Stimulated activated CD4-positive, alpha-beta T cell treated with anti-CD3 and anti-CD28 coated beads, Interleukin-1b, Interleukin-23, amount 100 ng/mL, for 4 hours (primary cell): ENCODE measurements at places on chromosomes 2 and 18.

- no peak for DNase-seq
These were observed 24.8 kb downstream of the BMPR2 start for GRCh38 chr2:202400941-202401340.

DNA sequence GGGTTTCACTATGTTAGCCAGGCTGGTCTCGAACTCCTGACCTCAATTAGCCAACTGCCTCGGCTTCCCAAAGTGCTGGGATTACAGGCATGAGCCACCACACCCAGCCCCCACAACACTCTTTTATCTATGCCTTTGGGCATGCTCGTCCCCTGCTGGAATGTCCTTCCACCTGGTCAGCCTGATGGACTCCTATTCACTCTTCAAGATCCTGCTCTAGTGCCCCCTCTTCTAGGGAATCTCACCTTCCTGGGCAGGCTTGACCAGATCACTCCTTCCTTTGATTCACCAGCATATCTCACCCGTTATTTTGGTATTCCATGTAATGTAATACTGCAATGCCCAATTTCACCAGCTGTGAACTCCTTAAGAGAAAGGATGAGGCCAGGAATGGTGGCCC lies 13.9 kb upstream of the SLC66A3 start:
- no peak for DNase-seq

GRCh38 chr2:31150120-31150670 lies 12.0 kb upstream of the GALNT14 start:
- no peak for DNase-seq

GRCh38 chr2:72155737-72156136 lies 8.1 kb upstream of the CYP26B1 start:
- no peak for DNase-seq

GRCh38 chr2:119158563-119159347 lies at the start of gene C1QL2:
TSS of gene C1QL2 (minus strand) at chr2:119158751. CDS start at chr2:119158269, 482 bp downstream.
- no peak for DNase-seq

GRCh38 chr2:179769323-179769722 lies 92.1 kb downstream of the ZNF385B start:
- DNase-seq, result no peak

DNA sequence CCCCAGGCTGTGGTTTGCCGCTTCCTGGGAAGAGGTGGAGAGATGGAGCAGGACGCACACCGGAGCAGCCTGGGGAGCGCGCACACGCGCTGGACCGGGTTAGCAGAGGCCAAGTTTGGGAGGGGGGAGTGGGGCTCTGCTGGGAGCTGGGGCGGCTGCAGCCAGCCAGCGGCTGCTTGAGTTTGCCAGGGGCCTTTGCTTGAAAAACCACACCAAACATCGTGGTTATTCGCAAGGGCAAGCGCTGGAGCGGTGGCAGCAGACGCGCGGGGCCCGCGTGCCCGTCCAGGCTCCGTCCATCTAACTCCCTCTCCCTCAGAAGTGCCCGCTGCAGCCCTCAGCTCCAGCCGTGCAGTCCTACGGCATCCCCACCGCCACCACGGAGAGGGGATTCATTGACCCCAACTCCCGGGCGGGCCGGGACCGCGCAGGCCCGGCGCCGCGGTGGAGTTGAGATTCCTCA lies 4.6 kb downstream of the PTGR3 start:
- no peak for DNase-seq

- no peak for DNase-seq
These were observed 29.9 kb upstream of the GPR155 start for GRCh38 chr2:174516501-174517378.

DNA sequence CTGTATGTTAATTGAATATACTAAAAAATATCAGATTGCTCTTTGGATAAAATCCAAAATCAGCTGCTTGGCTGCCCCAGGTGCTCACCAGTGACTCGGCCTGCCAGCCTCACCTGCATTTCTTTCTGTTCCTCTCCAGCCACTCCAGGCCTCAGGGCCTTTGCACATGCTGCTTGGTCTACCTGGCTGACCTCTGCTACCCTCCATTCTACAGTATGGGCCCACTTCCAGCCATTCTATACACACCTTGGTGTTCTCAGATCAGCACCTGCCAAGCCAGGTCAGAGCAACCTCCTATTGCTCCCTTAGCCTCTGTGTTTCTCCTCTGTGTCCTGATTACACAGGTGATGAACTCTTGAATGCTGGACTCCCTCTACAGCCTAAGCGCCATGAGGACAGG lies 106.6 kb upstream of the TWIST2 start:
- DNase-seq, result no peak

DNA sequence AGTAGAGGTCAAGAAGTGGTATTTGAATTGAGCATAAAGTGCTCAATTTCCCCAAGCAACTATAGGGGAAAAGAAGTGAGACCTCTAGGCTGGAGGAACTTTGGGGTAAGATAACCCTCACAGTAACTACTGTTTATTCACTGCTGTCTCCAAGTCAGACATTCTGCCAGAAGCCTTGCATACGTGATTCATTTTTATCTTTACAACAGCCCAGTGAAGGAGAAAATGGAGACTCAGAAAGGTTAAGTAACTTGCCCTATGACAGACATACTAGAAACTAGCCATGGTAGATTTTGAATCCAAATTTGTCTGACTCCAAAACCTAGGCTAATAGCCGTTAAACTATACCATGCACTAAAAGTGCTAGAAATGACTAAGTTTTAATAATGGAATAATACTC lies 28.4 kb downstream of the DNAJC10 start:
- no peak for DNase-seq

- DNase-seq, result no peak
These were observed 349.5 kb downstream of the TGIF1 start for GRCh38 chr18:3799515-3799914.

- no peak for DNase-seq
These were observed 178.0 kb upstream of the SLC8A1 start for GRCh38 chr2:40629768-40630434.

- no peak for DNase-seq
These were observed 67.3 kb downstream of the ITGB6 start for GRCh38 chr2:160132761-160133160.

- no peak for DNase-seq
These were observed 63.3 kb downstream of the DTNA start for GRCh38 chr18:34773378-34773777.

GRCh38 chr2:156098506-156098905 lies 234.0 kb downstream of the NR4A2 start:
- DNase-seq, result no peak

DNA sequence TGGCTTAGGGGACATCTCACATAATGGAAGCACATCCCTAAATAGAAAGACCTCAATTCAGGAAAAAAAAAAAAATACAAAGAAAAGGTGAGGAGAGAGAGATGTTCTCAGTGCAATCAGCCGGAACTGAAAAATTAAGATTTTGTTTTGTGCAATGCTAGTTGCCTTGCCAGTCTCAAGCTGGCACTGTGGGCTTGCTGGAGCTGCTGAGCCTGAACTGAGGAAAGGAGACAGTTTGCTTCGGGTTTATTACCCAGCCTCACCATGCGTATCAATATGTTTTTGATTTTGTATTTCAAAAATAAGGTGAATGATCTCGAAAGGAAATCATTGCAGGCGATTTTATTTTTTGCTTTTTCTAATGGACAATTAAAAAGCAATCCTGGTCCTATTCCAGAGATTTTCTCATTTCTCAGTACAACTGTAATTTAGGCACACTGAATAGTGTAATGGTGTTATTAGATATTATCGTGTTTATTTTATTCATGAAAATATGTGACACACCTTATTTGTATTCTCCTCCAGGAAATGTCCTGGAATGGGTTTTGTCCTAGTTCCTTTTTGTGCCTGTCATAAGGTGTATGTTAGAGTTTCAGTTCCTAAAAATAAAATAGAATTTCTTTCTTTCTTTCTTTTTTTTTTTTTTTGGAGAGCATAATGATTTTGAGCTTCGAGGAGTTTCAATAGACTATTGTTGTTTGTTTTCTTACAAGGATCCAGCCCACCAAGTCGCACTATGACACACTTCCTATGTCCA lies 72.8 kb upstream of the ZEB2 start:
- DNase-seq, result no peak

DNA sequence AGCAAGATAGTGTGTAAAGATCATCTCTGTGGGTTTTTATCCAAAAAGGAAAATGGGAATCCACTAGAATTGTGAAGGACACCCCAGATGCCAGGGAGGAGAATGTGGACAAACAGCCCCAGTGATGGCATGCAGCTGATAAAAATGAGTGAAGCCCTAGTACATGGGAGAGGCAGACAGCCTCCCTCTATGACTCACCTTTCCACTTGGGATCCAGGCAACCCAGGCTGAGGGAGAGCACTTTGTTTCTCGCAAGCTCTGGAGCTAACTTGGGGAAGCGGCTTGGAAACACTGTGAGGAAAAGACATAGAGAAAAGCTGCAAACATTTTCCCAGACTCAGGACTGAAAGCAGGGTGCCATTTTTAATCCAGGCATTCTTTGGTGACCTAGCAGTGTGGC lies 5.3 kb upstream of the FLACC1 start:
- DNase-seq, result no peak

DNA sequence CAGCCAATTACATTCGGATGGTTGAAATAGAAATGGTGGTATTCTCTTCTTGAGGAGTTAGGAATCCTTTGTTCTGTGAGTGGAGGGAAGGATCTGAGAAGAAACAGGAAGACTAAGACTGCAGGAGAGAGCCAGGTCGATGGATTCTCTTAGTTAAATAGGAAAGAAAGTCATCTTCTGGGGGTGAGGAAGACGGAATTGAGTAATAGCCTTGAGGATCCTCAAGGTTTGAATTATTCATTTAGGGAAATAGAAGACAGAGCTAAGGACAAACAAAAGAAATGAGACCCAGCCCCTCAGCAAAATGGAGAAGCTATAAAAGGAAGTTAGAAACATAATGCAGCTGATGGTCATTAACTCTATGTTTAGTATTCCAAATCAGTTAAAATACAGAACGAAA lies 1.8 kb downstream of the LAPTM4A start:
- no peak for DNase-seq

DNA sequence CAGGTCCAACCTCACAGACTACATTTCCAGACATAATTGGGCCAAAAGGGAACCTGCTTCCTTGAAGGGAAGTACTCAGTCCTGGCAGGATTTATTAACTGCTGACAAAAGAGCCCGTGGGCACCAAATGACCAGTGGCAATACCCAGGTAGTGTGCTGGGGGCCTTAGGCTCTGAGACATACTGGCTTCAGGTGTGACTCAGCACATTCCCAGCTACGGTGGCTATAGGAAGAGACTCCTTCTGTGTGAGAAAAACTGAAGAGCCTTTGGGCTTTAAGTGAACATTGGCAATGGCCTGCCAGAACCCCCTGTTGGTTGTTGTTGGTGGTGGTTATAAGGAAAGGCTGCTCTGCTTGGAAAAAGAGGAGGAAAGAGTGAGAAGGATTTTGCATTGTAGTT lies 401.8 kb downstream of the KCNJ3 start:
- no peak for DNase-seq

GRCh38 chr18:44541781-44542180 lies 138.9 kb upstream of the SETBP1 start:
- DNase-seq, result no peak

DNA sequence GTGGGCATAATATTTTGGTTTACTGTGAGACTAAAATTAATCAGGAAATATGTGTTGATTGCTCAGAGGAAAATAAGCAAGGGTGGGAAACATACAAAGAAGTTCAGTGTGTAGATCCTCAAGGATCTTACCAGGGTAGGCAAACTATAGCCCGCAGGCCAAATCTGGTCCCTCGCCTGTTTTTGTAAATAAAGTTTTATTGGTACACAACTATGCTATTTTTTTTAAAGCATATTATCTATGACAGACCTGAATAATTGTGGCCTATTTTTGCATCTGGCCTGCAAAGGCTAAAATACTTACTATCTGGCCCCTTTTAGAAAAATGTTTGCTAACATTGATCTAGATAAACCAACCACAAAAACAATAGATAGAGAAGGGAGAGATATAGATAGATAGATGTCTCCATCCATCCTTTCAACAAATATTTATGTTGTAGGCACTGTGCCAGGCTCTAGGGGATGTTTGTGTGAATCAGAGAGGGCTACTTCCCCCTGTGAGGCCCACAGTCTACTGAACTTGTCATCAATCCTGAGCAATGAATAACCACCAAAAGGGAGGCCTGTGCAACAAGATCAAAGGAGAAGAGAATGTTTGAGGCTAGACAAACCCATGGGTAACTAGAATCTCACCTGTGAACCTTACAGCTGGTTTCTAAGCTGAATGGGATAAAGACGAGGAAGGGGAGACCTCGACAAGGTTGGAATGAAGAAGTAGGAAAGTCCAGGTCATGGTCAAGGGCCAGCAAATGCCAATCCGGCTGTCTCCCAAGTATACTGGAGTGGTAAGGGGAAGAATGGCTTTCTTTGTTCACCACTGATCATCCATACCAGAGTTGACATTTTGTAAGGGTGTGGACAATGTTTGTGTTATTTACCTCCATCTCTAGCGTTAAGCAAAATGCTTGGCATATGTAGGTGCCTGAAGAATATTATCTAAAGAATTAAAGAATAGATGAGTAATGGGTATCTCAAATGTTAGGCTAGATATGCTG lies 23.6 kb downstream of the ALPK2 start:
- no peak for DNase-seq

- no peak for DNase-seq
These were observed 53.2 kb downstream of the PLCL1 start for GRCh38 chr2:197857476-197858107.

DNA sequence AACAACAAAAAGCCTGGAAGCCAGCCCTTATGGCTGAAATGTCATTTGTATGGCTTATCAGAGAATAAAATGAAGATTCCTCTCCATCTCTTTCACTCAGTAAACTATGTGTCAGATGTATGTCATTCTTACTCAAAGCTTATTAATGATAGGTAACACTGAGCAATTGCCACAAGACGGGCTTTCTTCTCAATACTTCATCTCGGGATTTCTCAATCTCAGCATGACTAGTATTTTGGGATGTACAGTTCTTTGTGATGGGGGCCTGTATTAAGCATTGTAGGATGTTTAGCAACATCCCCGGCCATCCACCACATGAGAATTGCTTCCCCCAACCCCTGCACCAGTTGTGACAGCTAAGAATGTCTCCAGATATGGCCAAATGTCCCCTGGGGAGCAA lies 80.2 kb downstream of the MREG start:
- no peak for DNase-seq

- DNase-seq, result no peak
These were observed 26.1 kb downstream of the DIPK1C start for GRCh38 chr18:74430806-74431571.

- DNase-seq, result no peak
These were observed 79.2 kb upstream of the MYO3B start for GRCh38 chr2:170098626-170099312.

GRCh38 chr2:68151037-68151436 lies 6.7 kb upstream of the PNO1 start:
- no peak for DNase-seq

- no peak for DNase-seq
These were observed 562.2 kb downstream of the DCC start for GRCh38 chr18:52902188-52902587.

GRCh38 chr2:68126561-68126960 lies 31.1 kb upstream of the PNO1 start:
- no peak for DNase-seq

DNA sequence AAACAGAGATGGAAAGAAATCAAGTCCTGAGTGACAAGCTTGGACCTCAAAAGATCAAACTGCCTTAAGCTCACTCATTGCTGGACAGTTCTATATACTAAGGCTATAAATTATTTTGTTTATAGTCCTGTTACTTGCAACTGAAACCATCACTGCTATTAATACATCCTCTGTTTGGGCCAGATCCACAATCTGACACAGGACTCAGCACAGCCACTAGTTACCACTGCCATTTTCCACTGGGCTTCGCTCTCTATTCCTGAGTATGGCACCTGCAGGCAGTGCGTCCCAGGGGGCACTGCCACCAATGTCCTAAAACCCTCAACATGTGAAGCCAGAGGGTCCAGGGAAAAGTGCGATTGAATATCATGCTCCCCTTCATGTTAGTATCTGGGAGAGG lies 52.3 kb downstream of the CYP26B1 start:
- no peak for DNase-seq
